ENCODE measurements at places on chromosomes 5 and 9.
A peak's percentile ranks its signal among the peaks of the same experiment; 100 is the strongest.

DNA sequence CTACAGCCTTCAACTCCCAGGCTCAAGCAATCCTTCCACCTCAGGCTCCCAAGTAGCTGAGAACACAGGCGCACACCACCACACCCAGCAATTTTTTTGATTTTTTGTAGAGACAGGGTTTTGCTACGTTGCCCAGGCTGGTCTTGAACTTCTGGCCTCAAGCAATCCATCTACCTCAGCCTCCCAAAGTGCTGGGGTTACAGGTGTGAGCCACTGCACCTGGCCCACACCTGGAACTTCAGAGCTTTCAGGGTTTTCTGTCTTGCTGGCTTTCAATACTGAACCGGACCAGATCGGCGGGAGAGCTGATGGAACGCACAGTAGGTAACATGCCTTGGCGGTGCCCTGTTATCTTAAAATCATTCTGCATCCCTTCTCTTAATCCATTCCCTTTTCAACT, 30.8 kb downstream of the IPPK start:
- DNase-seq = no peak
- no peaks in the 10 kb centered on the region for H3K27me3 ChIP-seq
- no peak overlapping the region for H3K4me3 ChIP-seq
- peaks cover 5% of the 10 kb centered on the region for H3K4me1 ChIP-seq
- no peak overlapping the region for H3K27ac ChIP-seq

DNA sequence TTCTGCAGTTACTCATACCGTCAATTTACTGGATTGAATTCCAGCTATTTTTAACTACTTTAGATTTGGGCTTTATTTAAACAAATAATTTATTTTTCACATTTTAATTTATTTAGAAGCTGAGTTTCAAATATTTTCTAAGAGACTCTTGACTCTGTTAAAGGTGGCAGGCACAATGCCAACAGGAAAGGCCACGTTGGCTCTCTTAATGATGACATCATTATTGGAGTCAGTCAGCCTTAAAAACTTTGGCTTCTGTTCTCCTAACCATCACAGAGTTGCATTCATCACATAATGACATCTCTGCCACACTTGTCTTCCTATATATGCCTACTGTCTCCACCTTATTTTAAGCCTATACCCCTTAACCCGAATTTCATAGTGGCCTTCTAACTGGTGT, 172.3 kb upstream of the PLPPR1 start:
- no peaks in the 10 kb centered on the region for H3K4me1 ChIP-seq
- H3K27me3 ChIP-seq = no peaks in the 10 kb centered on the region
- no peak overlapping the region for H3K4me3 ChIP-seq
- no peaks in the 10 kb centered on the region for H3K36me3 ChIP-seq
- no peak for DNase-seq
- H3K27ac ChIP-seq = no peak overlapping the region

GRCh38 chr5:122412966-122413365, 100.9 kb downstream of the SNCAIP start:
- no peak overlapping the region for H3K4me3 ChIP-seq
- no peak overlapping the region for H3K27ac ChIP-seq
- DNase-seq = no peak
- H3K27me3 ChIP-seq = peaks cover 2% of the 10 kb centered on the region
- no peaks in the 10 kb centered on the region for H3K36me3 ChIP-seq

- no peaks in the 10 kb centered on the region for H3K4me1 ChIP-seq
- DNase-seq = no peak
- H3K27ac ChIP-seq = no peak overlapping the region
- H3K27me3 ChIP-seq = no peaks in the 10 kb centered on the region
- no peaks in the 10 kb centered on the region for H3K36me3 ChIP-seq
Measured at GRCh38 chr5:124025306-124025845, 513.4 kb downstream of the CSNK1G3 start.

- no peaks in the 10 kb centered on the region for H3K4me1 ChIP-seq
- no peak overlapping the region for H3K4me3 ChIP-seq
- no peaks in the 10 kb centered on the region for H3K36me3 ChIP-seq
- no peak overlapping the region for H3K27ac ChIP-seq
- H3K27me3 ChIP-seq = no peaks in the 10 kb centered on the region
Measured at GRCh38 chr9:110767559-110768063, 99.0 kb downstream of the MUSK start.

DNA sequence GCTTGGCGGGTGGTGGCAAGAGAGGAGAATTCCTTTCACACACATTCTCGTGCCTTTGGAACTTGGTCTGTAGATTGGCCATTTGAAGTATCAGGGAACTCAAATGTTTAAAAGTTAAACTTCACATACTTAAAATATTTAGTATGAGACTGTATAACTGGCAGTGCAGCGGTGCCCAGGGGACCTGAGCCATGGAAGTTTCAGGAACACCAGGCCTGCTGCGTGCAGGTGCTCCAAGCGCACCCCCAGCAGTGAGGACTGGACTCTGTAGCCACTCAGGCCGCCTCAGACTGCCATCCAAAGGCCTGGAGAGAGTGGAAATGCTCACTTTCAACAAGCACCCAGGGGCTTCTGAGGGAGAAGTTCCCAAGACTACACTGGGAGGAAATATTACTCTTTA, 273.5 kb upstream of the IRX2 start:
- H3K4me1 ChIP-seq = no peaks in the 10 kb centered on the region
- no peak overlapping the region for H3K27ac ChIP-seq
- no peaks in the 10 kb centered on the region for H3K36me3 ChIP-seq
- H3K27me3 ChIP-seq = no peaks in the 10 kb centered on the region
- no peak for DNase-seq

- H3K36me3 ChIP-seq = no peaks in the 10 kb centered on the region
- H3K4me1 ChIP-seq = no peaks in the 10 kb centered on the region
- H3K27me3 ChIP-seq = peaks cover 3% of the 10 kb centered on the region
- no peak for DNase-seq
Measured at GRCh38 chr9:117656002-117656401, 48.2 kb upstream of the TLR4 start.

DNA sequence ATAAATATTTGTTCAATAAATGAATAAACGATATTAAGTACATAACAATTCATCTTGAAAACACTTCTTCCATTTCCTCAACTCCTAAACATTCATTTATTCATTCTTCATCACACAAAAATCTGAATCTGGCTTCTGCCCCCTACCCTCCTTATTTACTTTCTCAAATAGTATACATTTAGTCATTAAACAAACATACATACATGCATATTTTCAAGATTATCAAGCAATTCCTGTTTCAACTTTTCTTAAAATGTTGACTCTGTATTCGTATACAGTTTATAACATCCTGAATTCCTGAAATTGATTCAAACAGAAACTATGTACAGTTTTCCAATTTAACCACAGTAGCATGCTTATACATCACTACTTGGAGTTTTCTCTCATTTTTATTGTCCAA, 129.0 kb downstream of the MUSK start:
- no peak overlapping the region for H3K27ac ChIP-seq
- no peaks in the 10 kb centered on the region for H3K4me1 ChIP-seq
- no peaks in the 10 kb centered on the region for H3K36me3 ChIP-seq
- H3K4me3 ChIP-seq = no peak overlapping the region
- no peaks in the 10 kb centered on the region for H3K27me3 ChIP-seq

- no peaks in the 10 kb centered on the region for H3K36me3 ChIP-seq
- H3K4me3 ChIP-seq = no peak overlapping the region
- DNase-seq = no peak
- no peaks in the 10 kb centered on the region for H3K4me1 ChIP-seq
Measured at GRCh38 chr5:35009657-35010056, 38.1 kb downstream of the AGXT2 start.

GRCh38 chr5:162817364-162817763, 620.0 kb upstream of the CCNG1 start:
- H3K36me3 ChIP-seq = no peaks in the 10 kb centered on the region
- H3K4me3 ChIP-seq = no peak overlapping the region
- no peaks in the 10 kb centered on the region for H3K27me3 ChIP-seq
- no peaks in the 10 kb centered on the region for H3K4me1 ChIP-seq

GRCh38 chr9:18910435-18910834, 122.6 kb downstream of the SAXO1 start:
- no peak overlapping the region for H3K4me3 ChIP-seq
- H3K36me3 ChIP-seq = no peaks in the 10 kb centered on the region
- no peak overlapping the region for H3K27ac ChIP-seq
- no peak for DNase-seq
- H3K4me1 ChIP-seq = no peaks in the 10 kb centered on the region

DNA sequence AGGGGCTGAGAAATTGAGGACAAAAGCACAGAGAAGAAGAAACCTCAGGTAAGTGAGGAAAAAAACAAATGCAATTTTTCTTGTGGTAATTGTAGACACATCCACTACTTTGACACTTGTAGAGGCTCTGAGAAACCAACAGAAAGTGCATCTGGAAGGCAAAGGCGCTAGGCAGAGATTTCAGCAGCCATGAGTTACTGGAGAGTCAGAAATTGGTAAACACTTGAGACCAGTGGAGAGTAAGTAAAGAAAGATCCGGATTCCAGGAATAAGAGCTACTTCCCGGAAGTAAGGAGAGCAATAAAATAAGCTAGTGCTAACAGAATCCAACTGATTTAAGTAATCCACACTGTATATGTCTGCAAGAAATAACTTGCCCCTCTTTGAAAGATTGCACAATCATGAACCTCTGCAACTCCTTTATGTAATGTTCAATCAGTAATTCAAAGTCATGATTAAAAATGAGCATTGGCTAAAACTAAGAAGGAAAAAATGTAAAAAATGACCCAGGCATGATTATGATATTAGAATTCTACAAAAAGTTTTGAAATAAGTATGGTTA, 382.1 kb downstream of the CDH18 start:
- no peaks in the 10 kb centered on the region for H3K27me3 ChIP-seq
- no peak for DNase-seq
- H3K4me1 ChIP-seq = no peaks in the 10 kb centered on the region
- no peaks in the 10 kb centered on the region for H3K36me3 ChIP-seq
- H3K27ac ChIP-seq = no peak overlapping the region

DNA sequence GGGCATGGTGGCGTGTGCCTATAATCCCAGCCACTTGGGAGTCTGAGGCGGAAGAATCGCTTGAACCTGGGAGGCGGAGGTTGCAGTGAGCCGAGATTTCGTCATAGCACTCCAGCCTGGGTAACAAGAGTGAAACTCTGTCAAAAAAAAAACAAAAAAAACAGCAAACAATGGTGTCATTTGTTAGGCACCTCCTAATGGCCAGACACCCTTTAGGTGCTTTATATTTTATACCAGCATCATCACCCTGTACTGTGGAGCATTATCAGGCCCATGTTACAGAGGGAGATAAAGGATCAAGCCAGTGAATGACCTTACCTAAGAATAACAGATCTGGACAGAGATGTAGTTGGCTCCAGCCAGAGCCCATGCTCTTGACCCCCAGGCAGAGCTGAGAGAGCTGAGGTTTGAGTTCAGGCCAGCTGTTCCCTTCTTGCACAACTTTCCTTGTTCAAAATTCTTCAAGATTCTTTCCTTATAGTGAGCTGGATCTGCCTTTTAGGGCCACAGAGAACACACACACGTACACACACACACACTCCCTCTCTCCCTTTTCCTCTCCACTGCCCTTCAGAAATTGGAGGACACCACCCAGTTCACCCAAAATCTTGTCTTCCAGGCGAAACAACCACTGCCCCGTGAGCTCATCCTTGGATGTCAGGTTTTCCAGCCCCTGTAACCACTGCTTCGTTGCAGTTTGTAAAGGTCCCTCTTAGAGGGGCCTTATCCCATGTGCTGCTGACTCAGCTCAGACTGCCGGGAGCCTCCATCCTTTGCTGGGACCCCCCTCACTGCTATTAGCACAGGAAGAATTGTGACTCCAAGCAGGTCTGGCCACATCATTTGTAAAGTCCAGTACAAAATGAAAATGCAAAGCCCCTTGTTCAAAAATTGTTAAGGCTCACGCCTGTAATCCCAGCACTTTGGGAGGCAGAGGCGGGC, 10.4 kb upstream of the PTGES start:
- no peak for DNase-seq
- H3K4me3 ChIP-seq = no peak overlapping the region
- peaks cover 11% of the 10 kb centered on the region for H3K27me3 ChIP-seq
- H3K36me3 ChIP-seq = no peaks in the 10 kb centered on the region

- peaks cover 37% of the 10 kb centered on the region for H3K4me1 ChIP-seq
- H3K36me3 ChIP-seq = peaks cover 53% of the 10 kb centered on the region
- peak overlapping the region; percentile 73 for H3K27ac ChIP-seq
- no peaks in the 10 kb centered on the region for H3K27me3 ChIP-seq
- DNase-seq = no peak
Measured at GRCh38 chr5:169746147-169746694, 109.1 kb downstream of the DOCK2 start.

DNA sequence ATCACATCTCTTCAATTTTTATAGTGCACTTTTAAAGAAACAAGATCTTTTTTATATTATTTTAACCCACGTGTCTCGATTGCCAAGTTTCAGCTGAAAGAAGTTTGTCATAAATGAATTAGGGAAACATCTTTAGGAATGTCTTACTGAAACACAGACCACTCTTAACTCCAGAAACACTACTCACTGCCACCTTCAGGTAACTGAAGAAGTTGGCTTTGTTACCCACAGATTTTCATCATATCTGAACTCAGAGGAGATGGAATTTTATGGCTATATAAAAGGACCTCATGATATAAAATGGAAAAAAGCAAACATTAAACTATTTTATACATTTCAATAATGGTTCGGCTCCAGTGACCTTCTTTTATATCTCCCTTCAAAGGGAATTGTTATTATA, 158.0 kb downstream of the SEMA5A start:
- DNase-seq = no peak
- no peak overlapping the region for H3K27ac ChIP-seq
- no peaks in the 10 kb centered on the region for H3K4me1 ChIP-seq
- H3K36me3 ChIP-seq = no peaks in the 10 kb centered on the region
- no peak overlapping the region for H3K4me3 ChIP-seq

GRCh38 chr9:101376111-101376848, 8.5 kb downstream of the BAAT start:
- no peaks in the 10 kb centered on the region for H3K36me3 ChIP-seq
- no peaks in the 10 kb centered on the region for H3K4me1 ChIP-seq
- H3K27me3 ChIP-seq = peaks cover 6% of the 10 kb centered on the region

GRCh38 chr5:127680595-127680994, 22.6 kb upstream of the CCDC192 start:
- DNase-seq = no peak
- no peak overlapping the region for H3K27ac ChIP-seq
- H3K4me1 ChIP-seq = no peaks in the 10 kb centered on the region
- H3K36me3 ChIP-seq = no peaks in the 10 kb centered on the region
- no peak overlapping the region for H3K4me3 ChIP-seq

- no peak overlapping the region for H3K4me3 ChIP-seq
- no peak for DNase-seq
- no peaks in the 10 kb centered on the region for H3K36me3 ChIP-seq
- no peaks in the 10 kb centered on the region for H3K4me1 ChIP-seq
- H3K27me3 ChIP-seq = no peaks in the 10 kb centered on the region
- H3K27ac ChIP-seq = no peak overlapping the region
Measured at GRCh38 chr5:37876943-37877342, 37.1 kb upstream of the GDNF start.

DNA sequence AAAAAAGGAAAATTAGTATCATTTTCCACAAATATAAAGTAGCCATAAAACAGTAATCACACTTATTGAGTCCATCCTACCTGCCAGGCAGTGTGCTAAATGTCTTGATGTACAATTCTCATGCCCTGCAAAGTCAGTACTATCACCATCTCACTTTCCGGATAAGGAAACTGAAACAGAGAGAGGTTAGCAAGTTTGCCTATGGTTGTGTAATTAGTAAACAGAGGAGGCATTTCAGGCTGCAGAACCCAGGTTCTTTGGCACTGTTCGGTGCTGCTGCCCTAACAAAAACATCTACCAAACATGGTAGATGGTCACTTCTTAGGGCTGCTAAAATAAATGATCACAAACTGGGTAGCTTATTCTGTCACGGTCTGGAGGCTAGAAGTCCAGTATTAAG, 22.6 kb downstream of the PLAC8L1 start:
- H3K4me3 ChIP-seq = no peak overlapping the region
- H3K27ac ChIP-seq = no peak overlapping the region
- no peak for DNase-seq
- peaks cover 21% of the 10 kb centered on the region for H3K27me3 ChIP-seq
- H3K36me3 ChIP-seq = no peaks in the 10 kb centered on the region

GRCh38 chr5:81631124-81631523, 119.8 kb downstream of the SSBP2 start:
- H3K4me1 ChIP-seq = peaks cover 7% of the 10 kb centered on the region
- H3K27ac ChIP-seq = peak overlapping the region; percentile 13
- peak; percentile 16 for DNase-seq
